ENCODE measurements at places on chromosomes 5 and 9. TPM values are rescaled to one million over a fixed set of nuclear protein-coding genes. Genes with fewer than 3 reads are reported as not detected.

GRCh38 chr5:30100148-30100713 is 1093.3 kb upstream of the CDH6 start:
- peak; percentile 8 for DNase-seq

- no peak for DNase-seq
These were observed 70.8 kb upstream of the COL5A1 start for GRCh38 chr9:134570711-134571325.

DNA sequence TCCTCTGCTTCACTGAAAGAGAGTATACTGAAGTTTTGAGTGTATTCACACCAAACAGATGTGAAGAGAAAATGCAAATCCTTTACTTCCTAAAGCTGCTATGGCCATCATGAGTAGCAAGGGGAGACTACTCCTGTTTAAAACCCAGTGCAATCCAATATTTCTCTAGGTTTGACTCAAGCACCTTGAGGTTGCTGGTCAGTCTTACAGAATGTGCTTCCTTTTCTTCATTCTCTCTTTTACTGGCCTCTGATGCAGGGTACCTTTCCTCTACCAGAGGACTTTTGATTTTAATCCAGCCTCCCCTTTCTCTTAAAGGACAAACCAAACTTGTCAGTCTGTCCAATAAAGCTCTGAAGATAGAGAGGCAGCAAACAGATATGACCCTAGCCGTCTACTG is 98.1 kb upstream of the TLE4 start:
- no peak for DNase-seq

GRCh38 chr5:111111956-111112355 is 19.8 kb downstream of the WDR36 start:
- no peak for DNase-seq

- DNase-seq: peak; percentile 51
These were observed 191.8 kb downstream of the ESM1 start for GRCh38 chr5:54793468-54794134.

DNA sequence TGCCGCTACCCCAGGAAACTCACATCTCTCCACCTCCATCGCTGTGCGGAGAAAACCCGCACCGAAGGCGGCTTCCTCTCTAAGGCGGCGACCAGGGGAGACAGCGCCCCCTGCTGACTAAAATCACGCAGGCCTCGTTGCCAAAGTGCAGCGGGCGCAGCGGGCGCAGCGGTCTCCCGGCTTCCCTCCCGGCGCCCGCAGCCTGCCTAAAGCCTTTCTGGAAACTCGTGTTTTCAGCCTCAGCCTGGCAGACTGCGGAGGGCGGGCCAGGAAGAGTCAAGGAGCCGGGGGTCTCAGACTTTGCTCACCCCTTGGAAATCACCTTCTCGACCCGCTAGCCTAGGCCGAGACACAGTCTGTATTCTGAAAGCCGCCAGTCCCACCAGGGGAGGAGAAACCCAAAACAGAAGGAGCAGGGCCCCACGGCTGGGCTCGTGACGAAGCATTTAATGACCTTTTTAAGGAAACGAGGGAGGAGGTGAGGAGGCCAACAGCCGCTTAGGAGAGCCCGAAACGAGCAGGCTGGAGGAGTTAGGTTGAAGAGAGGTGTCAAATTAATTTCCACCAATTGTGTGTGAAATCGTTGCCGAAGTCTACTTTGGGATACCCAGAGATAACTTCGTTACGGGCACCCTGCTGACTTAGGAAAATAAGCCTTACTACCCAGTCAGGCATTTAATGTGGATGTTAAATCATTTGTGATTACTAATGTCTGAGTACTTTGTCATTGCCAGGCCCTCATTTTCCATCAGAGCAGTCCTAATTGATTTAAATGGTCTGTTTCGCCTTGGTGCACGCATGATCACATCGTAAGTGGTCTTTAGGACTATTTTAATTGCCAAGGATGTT is 7.3 kb upstream of the FOXB2 start:
- peak; percentile 50 for DNase-seq

- DNase-seq: no peak
These were observed 33.2 kb upstream of the RXRA start for GRCh38 chr9:134293031-134293521.

DNA sequence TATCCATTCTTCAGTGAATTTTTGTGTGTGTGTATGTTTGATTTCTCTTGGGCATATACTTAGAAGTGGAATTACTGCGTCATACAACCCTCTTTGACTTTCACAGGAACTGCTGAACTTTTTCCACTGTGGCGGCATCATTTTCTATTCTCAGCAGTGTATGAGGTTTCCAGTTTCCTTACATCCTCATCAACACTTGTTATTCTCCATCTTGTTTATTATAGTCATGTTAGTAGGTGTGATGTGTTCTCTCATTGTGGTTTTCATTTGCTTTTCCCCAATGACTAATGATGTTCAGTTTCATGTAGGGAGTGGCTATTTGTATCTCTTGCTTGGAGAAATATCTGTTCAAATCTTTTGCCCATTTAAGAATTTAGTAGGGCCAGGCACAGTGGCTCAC is 2.6 kb downstream of the ZNF79 start:
- DNase-seq: no peak

DNA sequence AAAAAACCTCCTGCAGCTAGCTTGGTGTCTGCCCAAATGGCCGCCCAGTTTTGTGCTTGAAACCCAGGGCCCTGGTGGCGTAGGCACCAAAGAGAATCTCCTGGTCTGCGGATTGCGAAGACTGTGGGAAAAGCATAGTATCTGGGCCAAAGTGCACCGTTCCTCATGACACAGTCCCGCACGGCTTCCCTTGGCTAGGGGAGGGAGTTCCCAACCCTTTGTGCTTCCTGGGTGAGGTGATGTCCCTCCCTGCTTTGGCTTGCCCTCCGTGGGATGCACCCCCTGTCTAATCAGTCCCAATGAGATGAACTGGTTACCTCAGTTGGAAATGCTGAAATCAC is 83.0 kb upstream of the JAK2 start:
- DNase-seq: no peak

DNA sequence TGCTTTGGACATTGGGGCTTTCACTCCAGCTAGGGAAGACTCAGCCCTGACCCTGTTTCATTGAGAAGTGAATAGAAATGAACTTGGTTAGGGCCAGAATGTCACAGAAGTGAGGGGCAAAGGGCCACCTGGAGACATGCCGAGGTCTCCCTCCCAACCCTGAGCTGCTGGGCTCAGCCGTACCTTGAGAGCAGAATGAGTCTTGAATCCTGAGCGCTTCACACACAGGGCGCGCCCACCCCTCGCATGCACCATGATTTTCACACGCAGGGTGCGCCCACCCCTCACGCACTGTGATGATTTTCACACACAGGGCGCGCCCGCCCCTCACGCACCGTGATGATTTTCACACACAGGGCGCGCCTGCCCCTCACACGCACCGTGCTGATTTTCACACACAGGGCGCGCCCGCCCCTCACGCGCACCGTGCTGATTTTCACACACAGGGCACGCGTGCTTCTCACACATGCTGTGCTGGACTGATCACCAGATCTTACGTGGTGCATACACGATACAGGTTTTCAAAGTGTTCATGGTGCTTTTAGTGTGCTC is 99.0 kb downstream of the EHMT1 start:
- no peak for DNase-seq

GRCh38 chr9:132798817-132799790 is 79.0 kb downstream of the AK8 start:
- DNase-seq: peak; percentile 6

DNA sequence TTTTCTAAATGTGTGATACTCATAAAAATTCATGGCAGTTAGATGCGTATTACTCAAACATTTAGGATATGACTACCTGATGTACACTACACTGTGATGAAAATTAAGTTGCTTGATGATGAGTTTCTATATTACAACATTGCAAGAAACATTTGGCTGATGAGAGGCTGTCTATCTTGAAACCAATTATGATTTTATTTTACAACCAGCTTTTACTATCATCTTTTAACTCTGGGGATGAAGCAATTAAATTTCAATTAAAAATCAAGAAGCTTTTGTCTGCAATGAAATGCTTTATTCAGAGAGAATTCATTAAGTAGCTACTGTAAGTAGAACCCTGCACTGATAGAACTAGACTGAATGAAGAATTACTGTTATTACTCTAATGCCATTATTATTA is 500.4 kb downstream of the KCTD16 start:
- no peak for DNase-seq

- no peak for DNase-seq
These were observed 228.9 kb downstream of the SH3GL2 start for GRCh38 chr9:17807613-17808282.

GRCh38 chr5:96924016-96924443 is 11.8 kb upstream of the LNPEP start:
- DNase-seq: no peak

DNA sequence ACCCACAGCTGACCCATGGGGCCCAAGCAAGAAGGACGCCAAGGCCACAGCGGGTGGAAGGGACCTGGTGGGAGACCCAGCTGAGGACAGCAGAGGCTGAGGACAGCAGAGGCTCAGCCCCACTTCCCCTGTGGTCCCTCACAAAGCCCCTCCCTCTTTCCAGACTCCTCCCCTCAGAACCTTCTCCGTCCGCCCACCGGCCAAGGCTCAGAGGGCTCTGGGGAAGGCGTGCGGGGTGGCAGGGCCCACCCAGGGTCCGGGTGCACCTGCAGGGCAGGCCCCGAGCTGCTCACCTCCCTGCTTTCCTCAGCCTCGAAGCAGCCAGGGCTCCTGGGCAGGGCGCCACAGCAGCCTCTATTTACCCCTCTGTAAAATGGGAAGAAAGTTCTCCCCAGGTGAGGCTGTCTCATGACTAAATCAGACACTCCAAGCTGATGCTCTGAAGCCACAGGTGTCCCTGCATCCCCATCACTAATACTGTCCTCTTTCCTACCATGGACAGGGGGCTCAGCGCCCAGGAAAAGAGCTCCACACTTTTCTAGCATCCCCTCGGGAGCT is 137.9 kb upstream of the PPP1R26 start:
- no peak for DNase-seq

GRCh38 chr5:38634568-38635369 is 78.3 kb upstream of the LIFR start:
- peak; percentile 11 for DNase-seq

- DNase-seq: no peak
These were observed 1.3 kb downstream of the MINAR2 start for GRCh38 chr5:129748913-129749880.

DNA sequence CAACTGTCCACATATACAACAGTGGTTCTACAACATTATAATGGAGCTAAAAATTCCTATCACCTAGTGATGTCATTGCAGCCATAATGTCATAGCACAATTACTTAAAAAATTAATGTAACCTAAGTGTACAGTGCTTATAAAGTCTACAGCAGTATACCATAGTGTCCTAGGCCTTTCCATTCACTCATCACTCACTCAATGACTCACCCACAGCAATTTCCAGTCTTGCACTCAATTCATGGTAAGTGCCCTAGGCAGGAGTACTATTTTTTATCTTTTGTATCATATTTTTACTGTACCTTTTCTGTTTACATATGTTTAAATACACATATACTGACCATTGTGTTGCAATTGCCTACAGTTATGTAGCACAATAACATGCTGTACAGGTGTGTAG is 9.6 kb upstream of the PUM3 start:
- no peak for DNase-seq

DNA sequence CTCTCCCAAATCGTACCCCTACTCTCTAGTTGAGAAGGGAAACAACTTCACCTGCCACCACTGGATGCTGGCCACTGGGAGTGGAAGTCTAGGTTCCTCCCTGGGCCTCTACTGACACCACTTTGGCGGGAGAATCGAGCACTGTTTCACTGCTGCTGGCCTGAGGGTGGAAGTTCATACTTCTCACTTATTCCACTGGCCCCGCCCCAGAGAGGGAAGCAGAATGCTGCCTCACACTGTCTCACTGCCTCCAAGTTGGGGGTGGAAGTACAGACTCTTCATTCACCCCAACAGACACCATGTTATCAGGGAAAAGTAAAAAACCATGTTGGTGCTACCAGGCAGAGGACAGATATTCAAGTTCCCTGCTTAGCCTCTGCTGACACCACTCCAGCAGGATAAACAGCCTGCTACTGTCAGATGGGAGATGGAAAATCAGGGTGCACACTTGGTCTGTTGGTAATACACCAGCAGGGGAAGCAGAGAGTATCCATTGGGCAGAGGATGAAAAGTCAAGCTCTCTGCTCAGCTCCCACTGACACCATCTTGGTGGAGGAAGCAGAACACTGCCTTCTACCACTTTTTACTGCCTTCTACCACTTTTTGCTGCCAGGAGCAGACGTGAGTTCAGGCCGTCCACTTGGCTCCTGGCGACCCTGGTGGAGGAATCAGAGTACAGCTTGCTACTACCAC is 159.4 kb downstream of the SIL1 start:
- no peak for DNase-seq

DNA sequence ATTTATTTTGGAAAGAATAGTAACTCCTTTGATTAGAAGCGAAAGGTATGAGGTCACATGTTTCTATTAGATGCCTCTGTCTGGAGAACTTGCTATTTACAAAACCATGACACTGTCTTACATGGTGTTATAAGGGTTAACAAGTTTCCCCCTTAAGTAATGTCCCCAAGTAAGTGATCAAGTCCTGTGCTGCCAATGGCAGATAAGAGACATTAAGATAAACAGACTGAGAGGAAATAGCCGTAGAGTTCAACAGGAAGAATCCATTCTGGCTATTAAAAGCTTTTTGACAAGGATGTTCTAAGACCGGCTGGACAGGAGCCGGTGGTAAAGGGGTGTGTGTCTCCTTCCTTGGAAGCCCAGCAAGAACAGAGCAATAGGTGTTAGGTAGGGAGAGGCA is 257.5 kb downstream of the GADD45G start:
- DNase-seq: no peak

GRCh38 chr9:20325008-20325407 is 297.3 kb downstream of the MLLT3 start:
- DNase-seq: no peak

DNA sequence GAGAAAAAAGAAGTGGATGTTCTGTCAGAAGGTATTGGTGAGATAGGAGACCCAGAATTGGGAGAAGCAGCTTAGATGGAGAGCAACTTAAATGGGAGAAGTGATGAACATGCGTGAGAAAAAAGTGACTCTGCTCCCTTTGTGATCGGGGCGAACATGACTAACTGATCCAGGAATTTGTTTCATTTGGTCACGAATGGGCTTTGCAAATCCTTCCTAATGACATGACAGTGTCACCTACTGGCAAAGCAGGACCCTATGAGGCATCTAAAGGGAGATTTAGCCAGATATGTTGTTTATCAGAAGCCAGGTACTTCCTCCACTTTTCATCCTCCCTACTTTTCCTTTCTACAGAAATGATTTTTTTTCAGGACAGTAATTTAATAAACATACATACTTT is 787.4 kb upstream of the RGMB start:
- DNase-seq: peak; percentile 33

- no peak for DNase-seq
These were observed 78.6 kb downstream of the PTPN3 start for GRCh38 chr9:109419531-109419930.

DNA sequence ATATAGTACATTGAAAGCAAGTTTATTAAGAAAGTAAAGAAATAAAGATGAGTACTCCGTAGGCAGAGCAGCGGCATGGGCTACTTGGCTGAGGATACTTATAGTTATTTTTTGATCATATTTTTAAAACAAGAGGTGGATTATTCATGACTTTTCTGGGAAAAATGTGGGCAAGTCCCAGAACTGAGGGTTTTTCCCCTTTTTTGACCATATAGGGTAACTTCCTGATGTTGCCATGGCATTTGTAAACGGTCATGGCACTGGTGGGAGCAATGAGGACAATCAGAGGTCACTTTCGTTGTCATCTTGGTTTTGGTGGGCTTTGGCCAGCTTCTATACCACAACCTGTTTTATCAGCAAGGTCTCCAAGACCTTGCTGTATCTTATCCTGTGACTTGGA is 5.2 kb upstream of the BASP1 start:
- DNase-seq: no peak

PCDHB9 gene
- total RNA-seq: 0.41 TPM

PDLIM4 gene
- 37.3 TPM for total RNA-seq

LARP1 gene
- 66.8 TPM for total RNA-seq

CLIC3 gene
- 4.3 TPM for total RNA-seq

PCDHB3 gene
- 0.74 TPM for total RNA-seq

MTX3 gene
- total RNA-seq: 23.4 TPM

DIRAS2 gene
- 1.6 TPM for total RNA-seq
